GM13977 (cell line): ENCODE measurements at places on chromosomes 4 and X.

GRCh38 chr4:163350672-163351071, 7.0 kb downstream of the NPY5R start:
- no peak for DNase-seq

- no peak for DNase-seq
Observed at GRCh38 chr4:137602436-137602835, 70.1 kb upstream of the PCDH18 start.

- peak; percentile 33 for DNase-seq
Observed at GRCh38 chr4:176791591-176792325, 964 bp downstream of the VEGFC start.

GRCh38 chrX:47209508-47210238, 8.8 kb upstream of the CDK16 start:
- DNase-seq = no peak

GRCh38 chr4:118082182-118082581, 47.9 kb downstream of the NDST3 start:
- no peak for DNase-seq
